ENCODE measurements at places on chromosomes 2 and 18.

- DNase-seq: no peak
Measured at GRCh38 chr2:172578054-172578453, 22.2 kb downstream of the PDK1 start.

DNA sequence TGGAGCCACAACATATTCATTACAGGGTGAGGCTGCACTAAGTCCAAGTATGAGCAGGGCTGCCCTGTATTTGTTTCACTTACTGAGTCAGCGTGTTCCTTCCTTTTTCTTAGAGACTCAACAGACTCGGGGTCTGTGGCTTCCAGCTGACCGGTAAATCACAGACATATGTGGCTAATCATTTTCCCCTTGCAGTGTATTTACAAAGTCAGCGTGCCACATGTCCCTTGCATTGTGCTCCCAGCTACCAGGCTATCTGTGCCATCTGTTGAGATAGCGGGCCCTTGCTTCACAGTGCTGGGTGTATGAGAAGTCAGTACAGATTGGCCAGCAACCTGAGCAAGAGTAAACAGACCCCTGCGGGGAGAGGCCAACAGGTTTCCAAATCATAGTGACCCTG, 254.3 kb downstream of the LRRTM1 start:
- DNase-seq: no peak

DNA sequence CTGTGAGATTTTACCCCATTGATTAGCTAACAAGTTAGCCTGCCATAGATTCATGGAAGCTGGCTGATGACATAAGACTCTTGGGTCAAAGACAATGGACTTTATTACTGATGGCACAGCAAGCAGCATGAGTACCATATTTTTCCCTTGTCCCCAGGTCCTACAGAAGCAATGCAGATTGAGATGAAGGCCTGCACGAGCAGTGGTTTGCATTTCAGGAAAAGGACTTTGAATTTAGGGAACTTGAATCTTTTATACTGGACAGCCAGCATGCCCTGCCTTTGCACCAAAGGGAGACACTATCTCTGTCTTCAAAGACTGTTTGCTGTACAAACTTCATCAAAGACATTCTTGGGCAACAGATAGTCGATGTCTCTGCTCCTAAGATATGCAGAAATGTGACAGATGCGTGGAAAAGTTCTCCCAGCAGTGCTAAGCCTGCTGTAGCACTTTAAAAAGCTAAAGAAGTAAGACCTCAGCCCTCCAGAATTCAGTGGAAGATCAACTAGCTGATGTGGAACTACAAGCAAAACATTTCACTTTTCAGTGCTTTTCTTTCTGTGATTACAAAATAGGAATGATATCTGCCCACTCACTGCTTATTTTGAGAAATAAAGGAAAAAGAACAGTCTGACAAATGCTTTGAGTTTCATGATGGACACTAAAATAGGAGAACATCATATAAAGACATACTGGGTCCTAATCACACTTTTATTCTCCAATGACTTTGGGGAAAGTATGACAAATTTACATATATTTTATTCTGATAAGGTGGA, 44.4 kb upstream of the TANK start:
- no peak for DNase-seq

DNA sequence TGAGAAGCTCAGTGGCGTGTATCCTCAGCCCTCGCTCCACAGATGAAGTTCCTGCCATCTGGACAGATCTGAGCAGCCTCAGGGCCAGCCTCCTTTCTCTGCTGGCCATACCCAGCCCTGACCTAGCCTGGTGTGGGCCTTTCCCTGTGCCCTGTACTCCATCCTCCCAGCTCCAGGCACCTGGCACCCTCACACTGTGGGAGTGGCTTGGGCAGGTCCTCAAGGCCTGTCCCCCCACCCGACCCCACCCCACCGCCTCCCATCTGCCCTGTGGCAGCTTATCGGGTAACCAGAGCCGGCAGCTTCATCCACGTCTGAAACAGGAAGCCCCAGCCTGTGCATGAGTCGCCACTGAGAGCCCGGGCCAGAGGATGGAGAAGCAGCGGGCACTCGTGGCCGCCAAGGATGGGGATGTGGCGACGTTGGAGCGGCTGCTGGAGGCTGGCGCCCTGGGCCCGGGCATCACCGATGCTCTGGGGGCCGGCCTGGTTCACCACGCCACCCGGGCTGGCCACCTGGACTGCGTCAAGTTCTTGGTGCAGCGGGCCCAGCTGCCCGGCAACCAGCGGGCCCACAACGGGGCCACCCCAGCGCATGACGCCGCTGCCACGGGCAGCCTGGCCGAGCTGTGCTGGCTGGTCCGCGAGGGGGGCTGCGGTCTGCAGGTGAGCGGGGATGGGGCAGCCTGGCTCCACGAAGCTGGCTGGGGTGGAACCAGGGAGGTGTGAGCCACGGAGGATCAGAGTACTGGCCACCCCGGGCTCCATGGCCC, at the start of gene ESPNL:
Gene ESPNL (plus strand): TSS at position 292 of the 772 bp plus-strand sequence. CDS start 80 bp downstream, at position 372.
- no peak for DNase-seq

- DNase-seq: no peak
Measured at GRCh38 chr2:212939777-212940531, 211.5 kb downstream of the IKZF2 start.

DNA sequence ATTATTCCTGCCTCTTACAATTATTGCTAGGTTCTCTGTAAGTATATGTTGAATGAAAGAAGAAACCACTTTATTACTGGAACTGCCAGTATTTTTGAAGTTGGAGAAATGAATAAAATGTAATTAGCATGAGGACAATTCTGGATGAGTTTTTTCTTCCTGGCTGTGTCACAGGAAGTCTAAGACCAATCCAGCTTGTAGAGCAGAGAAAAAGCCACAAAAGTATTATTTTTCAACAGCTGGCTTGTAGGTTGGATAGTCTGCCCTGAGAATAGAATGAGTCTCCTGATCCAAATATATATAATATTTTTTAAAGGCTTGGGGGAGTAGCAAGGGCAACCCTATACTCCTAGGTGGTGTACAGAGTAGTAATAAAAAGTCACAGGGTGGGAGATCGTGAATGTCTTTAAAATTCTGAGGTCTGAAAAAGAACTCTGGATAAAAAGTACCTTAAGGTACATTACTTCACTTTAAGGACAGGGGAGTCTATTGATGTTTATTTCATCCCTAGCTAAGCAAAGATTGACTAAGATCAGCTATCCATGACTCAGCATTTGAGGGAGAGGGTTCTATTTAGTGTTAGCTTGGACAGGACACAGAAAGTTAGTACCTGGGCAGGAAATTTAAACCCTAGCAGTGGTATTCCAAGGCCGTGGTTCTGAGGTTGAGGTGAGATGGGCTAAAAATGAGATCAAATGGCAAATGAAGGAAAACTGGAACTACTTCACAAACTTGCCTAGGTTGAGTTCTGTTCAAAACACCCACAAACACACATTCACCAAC, 31.7 kb downstream of the SLC40A1 start:
- no peak for DNase-seq

GRCh38 chr2:201900362-201900761, 94.0 kb downstream of the CDK15 start:
- no peak for DNase-seq

GRCh38 chr18:75269124-75269680, 58.6 kb downstream of the TSHZ1 start:
- no peak for DNase-seq

GRCh38 chr2:235582081-235582686, 88.3 kb downstream of the AGAP1 start:
- no peak for DNase-seq

DNA sequence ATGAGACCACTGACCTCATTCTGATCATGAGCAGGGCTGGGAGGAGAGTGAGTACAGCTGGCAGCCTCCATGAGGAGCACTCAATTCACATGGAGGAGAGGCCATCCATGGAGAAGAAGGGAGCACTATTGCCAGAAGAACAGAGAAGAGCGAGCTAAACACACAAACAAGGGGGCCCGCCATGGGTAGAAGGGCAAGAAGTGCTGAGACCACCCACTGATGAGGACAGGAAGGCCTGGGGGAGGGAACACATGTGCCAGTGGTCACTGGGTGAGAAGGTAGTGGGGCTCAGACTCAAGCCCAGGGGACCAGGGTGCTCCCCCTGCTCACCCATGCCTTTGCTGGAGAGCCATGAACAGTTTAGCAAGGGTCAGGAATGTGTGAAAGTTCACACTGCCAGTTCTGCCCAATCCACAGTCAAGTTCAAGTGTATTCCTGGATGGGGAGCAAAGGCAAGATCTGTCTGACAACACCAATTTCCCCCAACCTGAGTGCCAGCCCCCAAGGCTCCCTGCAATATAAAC, 57.7 kb downstream of the TTC32 start:
- DNase-seq: no peak

DNA sequence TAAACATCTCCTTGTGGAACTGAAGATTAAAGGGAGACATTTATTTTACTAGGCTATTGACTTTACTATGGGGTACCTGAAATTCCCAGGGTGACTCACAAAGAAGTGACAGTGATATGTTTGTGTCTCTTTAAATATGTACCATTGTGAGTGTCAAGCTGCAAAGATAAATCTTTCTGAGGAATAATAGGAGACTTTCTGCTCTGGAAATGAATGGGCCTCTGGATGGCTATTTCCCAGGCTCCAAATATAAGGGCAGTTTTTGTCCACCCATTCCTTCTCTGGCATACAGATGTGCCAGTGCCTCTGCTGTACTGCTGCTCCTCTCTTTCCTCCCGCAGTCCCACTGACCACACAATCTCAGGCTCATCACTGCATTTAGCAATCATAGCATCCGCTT, 586.4 kb upstream of the CNTNAP5 start:
- DNase-seq: no peak

DNA sequence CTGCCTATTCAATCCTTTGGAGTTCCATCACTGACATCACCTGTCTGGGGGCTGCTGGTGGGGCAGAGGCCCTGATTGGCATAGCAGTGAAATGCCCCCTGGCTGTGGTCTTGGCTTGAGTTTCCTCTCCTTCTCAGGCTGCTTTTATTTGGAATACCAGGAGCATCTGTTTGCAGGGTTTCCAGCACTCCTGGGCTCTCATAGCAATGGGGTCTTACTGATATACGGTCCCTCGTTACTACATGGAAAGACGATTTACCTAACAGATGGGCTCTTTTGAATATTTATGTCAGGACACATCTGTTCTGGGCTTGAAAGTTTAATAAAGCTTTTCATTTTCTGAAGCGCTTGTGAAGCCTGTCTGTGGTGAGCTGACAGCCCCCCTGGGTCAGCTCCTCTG, 230.3 kb downstream of the SLC4A3 start:
- DNase-seq: no peak

- no peak for DNase-seq
Measured at GRCh38 chr2:8527031-8527430, 154.8 kb upstream of the ID2 start.

GRCh38 chr2:8548065-8548618, 133.7 kb upstream of the ID2 start:
- DNase-seq: no peak

- DNase-seq: no peak
Measured at GRCh38 chr18:49531678-49532153, 30.1 kb upstream of the LIPG start.

DNA sequence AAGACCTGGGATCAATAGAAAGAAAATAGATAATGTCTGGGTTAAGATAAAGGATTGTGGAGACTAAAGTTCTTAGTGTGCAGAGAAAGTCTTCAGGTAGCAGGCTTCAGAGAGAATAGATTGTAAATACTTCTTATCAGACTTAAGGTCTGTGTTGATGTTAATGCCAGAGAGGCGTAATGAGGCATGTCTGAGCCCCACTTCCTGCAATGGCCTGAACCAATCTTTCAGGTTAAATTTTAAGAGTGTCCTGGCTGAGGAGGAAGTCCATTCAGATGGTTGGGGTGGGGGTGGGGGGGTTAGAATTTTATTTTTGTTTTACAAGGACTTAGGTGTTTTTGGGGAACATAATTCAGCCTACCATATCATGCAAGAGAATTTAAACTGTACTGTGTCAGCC, 129.5 kb downstream of the EVA1A start:
- DNase-seq: no peak

GRCh38 chr2:111143107-111143842, 22.6 kb downstream of the BCL2L11 start:
- DNase-seq: no peak

- no peak for DNase-seq
Measured at GRCh38 chr2:232367591-232368233, 10.8 kb upstream of the ALPP start.

DNA sequence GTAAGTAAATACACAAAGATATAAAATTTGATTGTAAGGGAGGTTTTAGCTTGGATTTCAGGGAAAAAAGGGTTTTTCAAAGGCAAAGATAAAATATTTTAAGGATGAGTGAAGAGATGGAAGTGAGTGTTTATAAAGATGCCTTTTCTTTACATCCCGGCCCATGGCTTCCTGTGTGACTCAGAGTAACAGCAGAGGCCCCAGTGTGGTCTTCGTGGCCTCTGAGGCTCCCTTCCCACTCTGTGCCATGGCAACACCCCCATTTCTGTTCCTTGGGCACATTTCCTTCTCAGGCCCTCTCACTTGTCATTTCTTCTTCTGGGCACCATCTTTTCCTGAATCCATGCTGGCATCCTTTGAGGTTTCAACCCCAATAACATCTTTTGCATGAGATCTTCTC, 92.6 kb upstream of the TMEM18 start:
- no peak for DNase-seq

GRCh38 chr18:26458526-26459232, 89.7 kb downstream of the KCTD1 start:
- no peak for DNase-seq

DNA sequence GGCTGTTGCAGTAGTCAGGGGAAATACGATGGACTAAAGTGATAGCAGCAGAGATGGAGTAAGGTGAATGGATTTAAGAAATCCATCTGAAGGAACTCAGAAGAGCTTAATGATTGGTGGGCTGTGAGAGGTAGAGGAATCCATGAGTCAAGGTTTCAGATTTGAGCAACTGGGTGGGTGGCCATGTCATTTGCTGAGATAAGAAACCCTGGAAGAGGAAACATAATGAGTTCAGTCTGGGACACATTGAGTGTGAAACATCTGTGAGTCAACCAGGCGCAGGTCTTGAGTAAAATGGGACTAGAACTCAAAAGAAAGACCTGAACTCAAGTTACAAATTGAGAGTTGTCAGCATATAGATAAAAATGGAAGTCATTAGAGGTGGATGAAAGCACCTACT, 19.7 kb upstream of the ASNSD1 start:
- DNase-seq: no peak

GRCh38 chr2:219870041-219870440, 242.6 kb downstream of the SLC4A3 start:
- no peak for DNase-seq

- no peak for DNase-seq
Measured at GRCh38 chr2:200781616-200782015, 30.1 kb upstream of the BZW1 start.

- no peak for DNase-seq
Measured at GRCh38 chr18:9753846-9754245, 45.7 kb downstream of the RAB31 start.

DNA sequence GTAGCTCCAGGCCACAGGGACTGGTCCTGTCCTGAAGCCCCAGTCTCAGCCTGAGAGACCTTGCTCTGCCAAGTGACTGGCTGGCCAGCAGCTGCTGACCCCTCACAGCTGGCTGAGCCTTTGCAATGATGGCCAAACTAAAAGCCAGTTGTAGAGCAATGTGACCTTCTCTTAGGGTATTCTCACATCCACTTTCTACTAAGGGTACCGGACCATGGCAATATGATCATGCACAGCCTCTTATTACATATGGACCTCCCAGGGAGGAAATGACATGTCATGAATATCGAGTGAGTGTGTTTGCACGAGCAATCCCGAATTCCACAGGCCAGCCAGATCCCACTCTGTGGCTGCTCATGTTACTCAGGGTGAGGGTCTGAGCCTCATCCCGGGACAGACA, 213.9 kb downstream of the VAPA start:
- DNase-seq: no peak

GRCh38 chr2:165575044-165575615, 105.6 kb downstream of the CSRNP3 start:
- no peak for DNase-seq

GRCh38 chr18:55403421-55403949, 184.5 kb downstream of the TCF4 start:
- no peak for DNase-seq
